ENCODE measurements at places on chromosomes 3 and 15. TPM values are rescaled to one million over a fixed set of nuclear protein-coding genes. Genes with fewer than 3 reads are reported as not detected.

Gene IQCF5
- not detected for total RNA-seq

Gene CHRNA5
- total RNA-seq = 0.65 TPM

Gene ISLR
- not detected for total RNA-seq

Gene MAP6D1
- 1.7 TPM for total RNA-seq

Gene ECE2
- total RNA-seq = not detected

Gene NR1I2
- 0.20 TPM for total RNA-seq

Gene PRKCD
- total RNA-seq = 27.3 TPM

Gene KNG1
- total RNA-seq = not detected

Gene STAB1
- 4.9 TPM for total RNA-seq

Gene TMEM212
- total RNA-seq = not detected

Gene STX19
- total RNA-seq = not detected

Gene SUCNR1
- not detected for total RNA-seq

Gene SYNM
- 2.7 TPM for total RNA-seq

Data from T-helper 17 cell (primary cell).